ENCODE measurements at places on chromosomes 1 and 21.

DNA sequence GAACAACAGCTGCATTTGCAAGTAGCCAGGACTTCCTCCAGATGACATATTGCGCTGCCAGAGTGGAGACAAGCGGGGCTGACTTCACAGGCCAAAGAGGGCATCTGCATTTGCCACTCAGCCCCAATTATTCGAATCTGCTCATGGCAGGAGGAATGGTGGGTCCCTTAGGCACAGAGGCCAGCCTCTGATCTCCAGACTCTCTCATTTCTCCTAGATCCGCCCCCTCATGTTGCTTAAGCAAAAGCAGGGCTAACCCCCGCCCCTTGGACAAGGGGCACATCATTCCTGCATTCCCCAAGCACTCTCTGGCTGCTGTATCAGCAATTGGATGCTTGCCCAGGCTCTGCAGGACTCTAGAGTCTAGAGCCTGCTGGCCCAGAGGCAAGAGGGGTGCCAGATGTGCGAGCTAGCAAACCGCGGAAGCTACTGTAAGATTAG is 262.4 kb downstream of the ST6GALNAC3 start:
- no peak for DNase-seq

- DNase-seq: no peak
These were observed 639.7 kb upstream of the USP24 start for GRCh38 chr1:55854911-55855310.

DNA sequence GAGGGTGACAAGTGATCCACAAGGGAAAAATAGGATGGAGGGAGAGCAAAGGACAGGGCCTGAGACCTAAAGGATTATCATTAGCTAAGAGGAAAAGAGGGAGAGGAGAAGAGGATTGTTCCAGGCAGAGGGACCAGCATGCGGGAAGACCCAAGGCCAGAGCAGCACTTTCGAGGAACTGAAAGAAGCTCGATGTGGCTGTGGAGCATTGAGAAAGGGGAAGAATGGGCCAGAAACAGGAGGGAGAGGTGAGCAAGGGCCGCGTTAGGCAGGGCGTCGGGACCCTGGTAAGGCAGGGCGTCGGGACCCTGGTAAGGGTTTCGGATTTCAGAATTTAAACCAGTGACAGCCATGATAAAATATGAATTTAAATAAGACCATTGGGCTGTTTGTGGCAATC is 22.8 kb upstream of the CSF1 start:
- DNase-seq: no peak

DNA sequence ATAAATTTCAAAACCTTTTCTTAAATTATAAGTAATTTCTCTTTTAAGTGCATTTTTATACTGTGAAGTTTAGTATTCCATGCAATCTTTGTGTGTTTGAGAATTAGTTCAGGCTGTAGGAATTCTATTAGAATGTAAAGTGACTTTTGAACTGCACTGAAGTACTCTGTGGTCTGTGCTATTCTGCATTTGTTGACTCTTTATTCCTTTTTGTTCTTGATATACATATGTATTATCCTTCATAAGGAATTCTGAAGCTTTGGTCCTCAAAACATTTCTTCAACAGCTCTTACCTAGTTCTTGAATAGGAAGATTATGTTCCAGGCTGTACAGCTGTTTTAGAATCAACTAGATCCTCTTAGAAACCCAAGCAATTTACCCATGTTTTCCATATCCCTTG is 158.0 kb downstream of the HS2ST1 start:
- DNase-seq: no peak

DNA sequence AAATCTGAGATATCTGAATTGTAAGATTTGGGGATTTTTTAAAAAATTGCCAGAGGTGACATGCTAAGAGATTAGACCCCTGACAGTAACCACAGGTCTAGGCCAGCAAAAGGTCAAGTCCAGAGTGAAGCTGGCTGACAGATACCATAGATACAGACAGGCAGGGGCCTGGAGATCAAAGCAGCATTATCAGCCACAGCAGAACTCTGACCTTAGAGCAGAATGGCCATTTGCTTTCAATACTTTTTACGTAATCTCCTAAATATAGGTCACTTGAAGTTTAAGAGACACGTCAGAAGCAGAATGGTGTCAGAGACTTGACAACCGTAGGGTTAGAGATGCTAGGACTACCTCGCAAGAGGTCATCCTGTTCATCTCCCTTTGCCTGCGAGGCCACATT is 40.8 kb upstream of the RXRG start:
- no peak for DNase-seq

GRCh38 chr1:116514708-116515525 is 55.9 kb downstream of the CD58 start:
- no peak for DNase-seq

- no peak for DNase-seq
These were observed 10.8 kb upstream of the EYA3 start for GRCh38 chr1:28099050-28099769.

- DNase-seq: no peak
These were observed 646 bp downstream of the MAPKAPK2 start for GRCh38 chr1:206685334-206685768.

DNA sequence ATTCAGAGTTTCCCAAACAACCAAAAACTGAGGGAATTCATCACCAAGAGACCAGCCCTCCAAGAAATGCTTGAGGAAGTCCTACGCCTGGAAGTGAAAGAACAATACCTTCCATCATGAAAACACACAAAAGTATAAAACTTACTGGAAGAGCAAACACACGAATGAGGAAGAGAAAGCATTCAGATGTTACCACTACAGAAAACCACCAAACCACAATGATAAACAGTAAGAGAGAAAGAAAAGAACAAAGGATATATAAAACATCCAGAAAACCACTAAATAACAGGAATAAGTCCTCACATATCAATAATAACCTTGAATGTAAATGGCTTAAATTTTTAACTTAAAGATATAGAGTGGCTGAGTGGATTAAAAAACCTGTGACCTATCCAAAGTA is 58.5 kb upstream of the BCL10 start:
- DNase-seq: no peak

DNA sequence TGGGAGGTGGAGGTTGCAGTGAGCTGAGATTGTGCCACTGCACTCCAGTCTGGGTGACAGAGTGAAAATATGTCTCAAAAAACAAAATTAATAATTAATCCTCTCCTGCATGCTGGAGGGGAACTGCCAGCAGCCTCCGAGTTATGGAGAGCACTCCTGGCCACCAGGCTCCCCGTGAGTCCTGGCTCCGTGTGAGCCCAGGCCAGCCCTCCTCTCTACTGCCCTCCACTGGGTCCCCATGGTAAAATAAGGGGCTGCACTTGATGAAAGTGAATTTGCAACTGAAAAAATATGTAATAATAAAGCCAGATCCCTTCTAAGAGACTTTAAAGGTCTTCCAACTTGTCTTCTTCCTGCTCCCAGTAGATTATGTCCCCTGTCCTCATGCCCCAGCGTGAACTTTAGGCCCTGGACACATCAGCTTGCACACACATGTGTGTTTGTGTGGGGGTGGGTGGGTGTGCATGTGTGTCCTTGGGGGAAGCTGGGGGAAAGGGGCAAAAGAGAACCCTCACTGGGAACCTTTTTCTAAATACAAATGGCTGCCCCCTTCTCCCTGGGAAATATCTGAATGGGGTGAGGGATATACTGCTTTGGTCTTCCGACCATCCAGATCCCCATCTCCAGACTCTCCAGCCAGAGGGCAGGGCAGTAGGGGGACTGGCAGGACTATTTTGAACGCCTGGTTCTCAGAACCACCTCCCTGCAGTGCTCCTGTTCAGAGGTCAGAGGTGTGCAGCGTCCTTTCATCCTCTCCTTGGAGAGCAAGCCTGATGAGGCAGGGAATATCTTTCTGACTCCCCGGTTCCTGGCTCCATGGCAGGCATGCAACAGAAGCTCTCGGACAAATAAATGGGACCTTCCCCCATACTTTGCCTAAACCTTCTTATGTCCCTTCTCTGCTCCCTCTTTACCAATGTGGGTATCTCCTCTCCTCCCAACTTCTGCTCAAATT is 26.2 kb downstream of the NEK2 start:
- DNase-seq: no peak

DNA sequence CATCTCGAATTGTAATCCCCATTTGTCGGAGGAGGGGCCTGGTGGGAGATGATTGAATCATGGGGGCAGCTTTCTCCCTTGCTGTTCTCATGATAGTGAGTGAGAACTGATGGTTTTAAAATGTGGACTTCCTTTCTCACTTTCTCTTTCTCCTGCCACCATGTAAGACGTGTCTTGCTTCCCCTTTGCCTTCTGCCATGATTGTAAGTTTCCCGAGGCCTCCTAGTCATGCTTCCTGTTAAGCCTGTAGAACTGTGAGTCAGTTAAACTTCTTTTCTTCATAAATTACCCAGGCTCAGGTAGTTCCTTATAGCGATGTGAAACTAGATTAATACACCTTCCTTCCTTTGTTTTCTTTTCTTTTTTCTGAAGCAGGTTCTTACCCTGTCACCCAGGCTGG is 13.9 kb downstream of the DNAJC6 start:
- DNase-seq: no peak

DNA sequence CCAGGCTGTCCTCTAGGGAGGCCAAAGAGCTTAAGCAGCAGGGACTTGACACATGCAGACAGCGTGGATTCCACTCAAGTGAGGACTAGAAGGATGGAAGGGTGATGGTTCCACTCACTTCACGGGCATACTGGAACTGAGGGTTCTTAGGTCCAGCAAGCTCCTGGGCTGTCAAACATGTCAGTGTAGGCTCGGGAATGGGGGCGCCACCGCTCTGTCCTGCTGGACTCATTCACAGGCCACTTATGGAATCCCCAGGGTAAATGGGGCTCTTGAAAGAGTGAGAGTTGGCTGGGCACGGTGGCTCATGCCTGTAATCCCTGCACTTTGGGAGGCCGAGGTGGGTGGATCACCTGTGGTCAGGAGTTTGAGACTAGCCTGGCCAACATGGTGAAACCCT is 27.7 kb upstream of the CSF3R start:
- no peak for DNase-seq

DNA sequence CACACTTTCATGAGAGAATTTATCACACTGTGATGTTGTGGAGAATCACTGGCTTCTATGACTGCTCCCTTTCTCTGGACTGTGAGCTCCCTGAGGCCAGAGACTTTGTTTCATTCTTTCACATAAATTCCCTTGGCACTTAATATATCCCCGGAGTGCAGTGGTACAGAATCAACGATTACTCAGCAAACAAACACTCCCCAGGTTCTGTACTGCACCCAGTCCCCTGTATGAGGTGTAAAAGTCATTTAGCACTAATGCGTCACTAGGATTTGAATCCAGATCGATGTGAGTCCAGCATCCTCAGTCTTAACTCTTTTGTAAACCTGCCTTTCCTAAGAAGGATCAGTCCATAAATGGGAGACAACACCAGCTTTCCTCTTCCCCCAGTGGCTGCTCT is 6.8 kb upstream of the UTP25 start:
- no peak for DNase-seq

GRCh38 chr1:162003061-162003829 is 20.4 kb downstream of the OLFML2B start:
- no peak for DNase-seq

- DNase-seq: no peak
These were observed 64.0 kb upstream of the ZNF281 start for GRCh38 chr1:200473698-200474371.

GRCh38 chr1:45411510-45411899 is 71.3 kb upstream of the MUTYH start:
- no peak for DNase-seq

- DNase-seq: no peak
These were observed 858.7 kb downstream of the USP25 start for GRCh38 chr21:16588433-16588860.

- no peak for DNase-seq
These were observed 156.4 kb downstream of the PTGER3 start for GRCh38 chr1:70891051-70891843.

- DNase-seq: no peak
These were observed 101.7 kb downstream of the PHTF1 start for GRCh38 chr1:113657556-113658063.

DNA sequence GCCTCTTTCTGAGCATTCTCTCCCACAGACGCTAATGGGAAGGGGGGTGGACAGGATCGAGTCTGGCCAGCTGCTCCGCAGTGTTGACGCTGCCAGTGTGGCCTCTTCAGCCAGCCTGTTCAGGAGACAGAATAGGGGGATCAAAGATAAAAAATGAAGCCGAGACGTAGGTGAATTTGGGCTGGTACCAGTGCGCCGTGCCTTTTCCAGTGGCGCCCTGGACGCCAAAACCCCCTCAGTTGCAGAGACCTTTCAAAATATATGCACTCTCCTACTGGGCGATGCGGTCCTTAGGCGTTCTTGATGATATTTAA is 1.1 kb downstream of the TTC3 start:
- DNase-seq: no peak

DNA sequence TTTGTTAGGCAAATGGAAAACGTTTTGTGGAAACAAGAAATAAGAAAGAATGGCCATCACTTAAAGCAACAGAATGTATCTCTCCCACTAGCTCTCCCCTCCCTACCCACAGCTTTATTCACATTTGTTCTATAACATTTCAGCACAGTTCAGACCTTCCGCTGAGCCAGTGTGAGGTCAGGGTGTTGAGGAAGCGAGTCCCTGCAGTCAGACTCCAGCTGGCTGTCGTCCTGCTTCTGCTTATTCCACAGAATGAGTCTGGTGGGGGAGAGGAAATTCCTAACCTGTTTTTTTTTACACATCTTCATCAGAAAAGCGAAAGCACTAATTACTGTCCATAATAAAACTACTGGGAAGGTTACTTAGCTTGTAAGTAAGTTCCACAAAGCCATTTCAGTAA is 39.0 kb downstream of the MRPL39 start:
- no peak for DNase-seq

GRCh38 chr1:62395291-62395690 is 41.6 kb upstream of the USP1 start:
- no peak for DNase-seq

GRCh38 chr1:167106119-167106461 is 12.2 kb downstream of the STYXL2 start:
- DNase-seq: no peak

- no peak for DNase-seq
These were observed 17.8 kb upstream of the CHRM3 start for GRCh38 chr1:239368436-239369109.

DNA sequence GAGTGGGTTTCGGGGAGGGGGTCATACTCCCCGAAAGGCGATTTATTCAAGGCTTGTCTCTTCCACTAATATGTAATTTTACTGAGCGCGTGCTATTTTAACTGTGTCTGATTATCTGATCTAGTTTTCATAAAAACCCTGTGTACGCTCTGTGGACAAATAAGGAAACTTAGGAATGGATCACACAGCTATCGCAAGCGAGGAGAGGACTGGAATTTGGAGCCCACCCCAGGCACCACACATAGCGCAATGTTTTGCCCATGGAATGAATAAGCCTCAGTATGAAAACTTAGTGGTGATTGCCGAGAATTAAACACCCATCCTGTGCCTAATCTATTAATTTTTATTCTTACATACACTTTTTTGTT is 9.8 kb upstream of the RAB42 start:
- DNase-seq: no peak
